ENCODE measurements at places on chromosomes 13 and 19.

- no peak for DNase-seq
These were observed 460.8 kb downstream of the KLF5 start for GRCh38 chr13:73519396-73520116.

DNA sequence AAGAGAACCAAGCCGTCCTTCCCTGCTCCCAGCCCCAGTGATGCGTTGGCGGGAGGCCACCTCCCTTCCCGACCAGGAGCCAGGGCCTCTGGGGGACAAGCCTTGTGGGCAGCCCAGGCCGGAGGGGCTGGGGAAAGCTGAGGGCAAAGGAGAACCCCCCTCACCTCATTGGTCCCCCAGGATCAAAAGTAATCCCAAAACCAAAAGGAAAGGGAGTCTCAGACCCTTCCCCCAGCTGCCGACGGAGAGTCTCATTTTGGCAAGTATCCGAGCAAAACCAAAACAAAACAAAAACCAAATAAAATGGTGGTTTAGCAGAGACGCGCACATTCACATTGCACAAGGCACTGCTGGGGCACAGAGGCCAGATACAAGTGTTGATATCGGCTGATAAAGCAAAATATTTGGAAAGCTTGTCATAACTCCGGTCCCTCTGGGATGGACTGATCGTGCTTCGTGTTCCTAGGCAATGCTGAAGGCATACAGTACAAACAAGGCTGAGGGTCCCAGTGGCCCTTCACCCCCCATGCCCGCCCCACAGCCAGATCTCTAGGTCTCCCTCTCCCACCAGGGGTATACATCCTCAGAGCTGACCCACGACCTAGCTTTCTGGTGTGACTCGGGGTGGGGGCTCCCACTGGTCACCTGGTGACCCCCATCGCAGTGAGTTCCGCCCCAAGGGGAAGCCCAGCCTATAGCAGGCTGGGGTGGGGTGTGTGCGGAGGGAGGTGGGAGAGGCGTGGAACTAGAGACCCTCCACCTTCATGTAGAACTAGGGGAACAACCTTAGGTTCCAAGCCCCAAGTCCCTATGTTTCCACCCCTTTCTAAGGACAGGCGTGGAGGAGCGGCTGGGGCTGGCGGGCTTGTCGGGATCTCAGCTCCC is 2.1 kb downstream of the CEBPA start:
- DNase-seq = no peak

GRCh38 chr13:59728896-59729545 is 434.7 kb downstream of the DIAPH3 start:
- DNase-seq = no peak

GRCh38 chr13:73809561-73809960 is 324.6 kb downstream of the KLF12 start:
- no peak for DNase-seq

DNA sequence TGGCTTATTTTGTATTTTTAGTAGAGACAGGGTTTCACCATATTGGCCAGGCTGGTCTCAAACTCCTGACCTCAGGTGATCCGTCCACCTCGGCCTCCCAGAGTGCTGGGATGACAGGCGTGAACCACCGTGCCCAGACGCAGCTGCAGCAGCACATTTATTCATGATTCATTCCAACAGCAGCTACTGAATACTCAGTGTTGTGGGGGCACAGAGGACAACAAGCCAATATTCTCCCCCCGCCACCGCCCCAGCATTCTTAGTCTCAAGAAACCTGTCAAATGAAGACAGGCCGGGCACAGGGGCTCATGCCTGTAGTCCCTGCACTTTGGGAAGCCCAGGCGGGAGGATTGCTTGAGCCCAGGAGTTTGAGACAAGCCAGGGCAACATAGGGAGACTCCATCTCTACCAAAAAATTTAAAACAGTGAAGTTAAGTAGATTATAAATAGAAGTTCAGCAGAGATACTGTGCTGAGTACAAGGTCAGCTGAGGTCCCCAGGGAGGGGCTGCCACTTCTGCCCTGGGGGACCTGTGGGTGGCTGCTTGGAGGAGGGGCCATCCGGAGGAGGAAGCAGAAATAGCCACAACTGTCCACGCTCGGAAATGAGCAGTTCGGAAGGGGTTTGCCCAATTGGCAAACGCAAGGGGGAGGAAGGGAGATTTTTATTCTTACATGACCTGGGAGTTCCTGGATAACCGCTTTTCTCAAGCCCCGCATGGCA is 4.3 kb downstream of the DOT1L start:
- no peak for DNase-seq

DNA sequence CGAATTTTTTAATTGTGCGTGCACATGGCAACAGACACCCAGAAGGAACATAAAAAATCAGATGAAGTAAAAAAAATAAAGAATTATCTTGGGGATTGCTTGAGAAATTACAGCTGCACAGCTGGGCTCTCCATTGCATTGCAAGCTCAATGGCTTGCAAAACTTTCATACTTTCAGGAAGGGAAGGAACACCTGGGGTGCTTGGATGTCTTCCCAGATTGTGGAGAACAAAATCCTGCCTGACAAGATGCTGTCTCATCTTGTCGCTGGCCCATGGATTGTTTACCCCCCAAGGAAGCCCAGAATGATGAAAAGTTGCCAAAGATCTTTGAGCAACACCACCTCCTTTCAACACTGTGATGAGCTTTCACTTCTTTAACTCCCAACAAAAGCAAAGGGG is 11.0 kb upstream of the CASP14 start:
- no peak for DNase-seq

DNA sequence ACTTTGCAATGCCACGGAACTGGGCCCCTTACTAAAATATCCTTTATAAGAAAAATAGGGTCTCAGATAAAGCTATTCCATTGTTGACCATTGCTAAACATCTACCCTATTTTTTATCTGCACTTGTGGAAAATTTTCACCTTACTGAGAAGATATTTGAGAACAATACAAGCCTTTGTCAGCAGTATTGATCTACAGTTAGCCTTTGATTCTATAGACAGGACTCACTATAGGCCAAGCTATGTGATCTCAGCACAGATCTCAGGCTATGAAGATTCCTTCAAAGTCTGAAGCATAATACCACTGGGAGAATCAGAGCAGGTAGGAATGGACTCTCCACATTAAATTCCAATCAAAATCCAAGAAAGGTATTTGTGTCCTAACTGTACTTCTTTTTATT is 1099.7 kb downstream of the DIAPH3 start:
- DNase-seq = no peak

DNA sequence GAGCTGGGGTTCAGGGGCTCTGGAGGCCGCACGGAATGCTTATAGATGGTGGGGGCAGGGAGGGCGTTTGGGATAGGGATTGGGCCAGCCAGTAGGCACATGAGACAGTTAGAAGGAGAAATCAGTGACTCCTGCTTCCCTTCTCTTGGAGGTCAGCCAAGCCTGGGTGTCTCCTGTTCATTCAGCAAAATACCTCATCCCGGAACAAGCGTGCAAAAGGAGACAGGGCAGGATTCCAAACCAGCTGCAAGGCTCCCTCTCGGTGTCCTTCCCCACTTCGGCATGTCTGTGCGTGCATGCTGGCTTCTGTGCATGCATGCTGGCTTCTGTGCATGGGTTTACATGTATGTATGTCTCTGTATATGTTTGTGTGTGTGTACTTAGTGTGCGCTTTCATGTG is 37.3 kb upstream of the PEPD start:
- DNase-seq = no peak

- peak; percentile 64 for DNase-seq
These were observed 1238.9 kb downstream of the UQCRFS1 start for GRCh38 chr19:27974082-27974513.

GRCh38 chr19:17460372-17461230 is at the start of gene NXNL1:
Gene NXNL1 (minus strand): TSS chr19:17460926. CDS start chr19:17460869, 57 bp downstream.
- DNase-seq = no peak

GRCh38 chr19:56476651-56477428 is at the start of gene ZNF667:
Gene ZNF667 (minus strand): TSS chr19:56477345. CDS start chr19:56462370, 14,975 bp downstream.
- peak; percentile 71 for DNase-seq

DNA sequence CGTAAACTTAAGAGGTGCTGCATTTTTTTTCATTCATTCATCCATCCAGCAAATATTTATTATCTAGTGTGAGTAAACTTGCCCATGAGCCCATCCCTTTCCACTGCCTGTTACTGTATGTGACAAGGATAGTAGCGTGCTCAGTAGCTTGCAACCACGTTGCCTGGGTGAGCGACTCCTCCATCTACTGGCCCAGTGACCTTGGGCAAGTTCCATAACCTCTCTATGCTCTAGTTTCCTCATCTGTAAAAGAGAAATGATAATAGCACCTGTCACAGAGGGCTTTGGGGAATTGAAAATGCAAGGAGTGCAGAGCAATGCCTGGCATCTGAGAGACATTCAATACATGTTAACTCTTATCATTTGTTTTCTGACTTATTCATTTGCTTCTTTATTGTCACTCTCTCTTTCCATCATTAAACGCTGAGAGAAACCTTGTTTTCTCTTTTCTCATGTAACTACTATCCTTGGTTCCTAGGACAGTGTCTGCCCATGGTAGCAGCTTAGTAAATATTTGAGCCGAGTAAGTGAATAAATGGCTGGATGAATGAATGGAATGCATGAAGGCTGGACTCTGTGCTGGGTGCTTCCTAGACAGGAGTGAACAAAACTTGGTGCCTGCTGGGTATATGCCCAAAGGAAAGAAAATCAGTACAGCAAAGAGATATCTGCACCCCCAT is 19.9 kb downstream of the LRCH1 start:
- DNase-seq = no peak

DNA sequence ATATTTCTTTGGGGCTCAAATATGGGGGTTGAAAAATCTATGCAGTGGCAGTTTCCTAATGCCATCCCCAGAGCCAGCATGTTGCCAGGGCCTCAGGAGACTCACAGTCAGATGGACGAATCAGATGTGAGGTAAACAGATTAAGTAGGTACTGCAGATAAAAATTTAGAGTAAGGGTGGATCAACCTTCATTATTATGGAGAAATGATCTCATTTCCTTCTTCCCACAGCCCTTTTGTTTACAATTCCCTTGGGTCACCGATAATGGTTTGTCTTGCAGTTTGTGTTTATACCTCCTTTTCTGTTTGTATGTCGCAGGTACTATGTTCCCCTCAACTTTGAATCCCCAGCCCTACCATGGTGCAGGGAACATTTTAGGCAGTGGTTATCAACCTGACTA is 20.0 kb downstream of the DIAPH3 start:
- no peak for DNase-seq

DNA sequence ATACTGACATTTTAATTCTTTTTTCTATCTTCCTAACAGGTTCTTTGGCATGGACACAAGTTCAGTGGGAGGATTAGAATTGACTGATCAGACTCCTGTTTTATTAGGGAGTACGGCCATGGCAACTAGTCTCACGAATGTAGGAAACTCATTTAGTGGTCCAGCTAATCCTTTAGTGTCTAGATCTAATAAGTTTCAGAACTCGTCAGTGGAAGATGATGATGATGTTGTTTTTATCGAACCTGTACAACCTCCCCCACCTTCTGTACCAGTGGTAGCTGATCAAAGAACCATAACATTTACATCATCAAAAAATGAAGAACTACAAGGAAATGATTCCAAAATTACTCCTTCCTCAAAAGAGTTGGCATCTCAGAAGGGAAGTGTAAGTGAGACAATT is 34.5 kb downstream of the ZMYM2 start:
- no peak for DNase-seq

Measured in AG20443 (cell line).